ENCODE measurements at places on chromosomes 16 and 17. TPM values are rescaled to one million over a fixed set of nuclear protein-coding genes. Genes with fewer than 3 reads are reported as not detected.

Gene GLTPD2
- total RNA-seq = not detected

Gene C17orf67
- total RNA-seq = 1.5 TPM

Gene VWA3A
- 5.4 TPM for total RNA-seq

Gene CD19
- total RNA-seq = not detected

DNA sequence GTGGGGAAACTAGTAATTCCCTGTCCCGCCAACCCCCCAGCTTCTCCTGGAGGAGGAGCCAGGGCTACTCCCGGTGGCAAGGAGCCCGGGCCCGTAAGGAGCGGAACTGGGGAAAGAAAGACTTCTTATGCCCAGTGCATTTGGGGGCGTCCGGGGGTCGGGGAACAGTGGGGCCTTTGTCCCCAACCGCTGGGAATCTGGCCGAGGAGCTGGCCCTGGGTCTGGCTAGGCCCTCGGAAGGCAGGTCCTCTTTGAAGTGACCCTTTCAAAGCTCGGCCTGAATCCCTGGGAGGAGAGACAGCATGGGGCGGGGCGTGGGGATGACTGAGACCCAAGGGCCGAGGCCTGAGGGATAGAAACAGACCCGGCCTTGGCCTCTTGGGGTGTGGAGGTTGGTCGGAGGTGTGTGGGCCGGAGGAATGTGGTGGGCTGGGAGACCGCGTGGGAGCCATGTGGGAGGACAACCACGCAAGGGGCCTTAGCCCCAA lies 6.0 kb downstream of the ARHGAP23 start:
- DNase-seq = no peak

- DNase-seq = no peak
These were observed 9.6 kb downstream of the CANT1 start for GRCh38 chr17:78999947-79000395.

DNA sequence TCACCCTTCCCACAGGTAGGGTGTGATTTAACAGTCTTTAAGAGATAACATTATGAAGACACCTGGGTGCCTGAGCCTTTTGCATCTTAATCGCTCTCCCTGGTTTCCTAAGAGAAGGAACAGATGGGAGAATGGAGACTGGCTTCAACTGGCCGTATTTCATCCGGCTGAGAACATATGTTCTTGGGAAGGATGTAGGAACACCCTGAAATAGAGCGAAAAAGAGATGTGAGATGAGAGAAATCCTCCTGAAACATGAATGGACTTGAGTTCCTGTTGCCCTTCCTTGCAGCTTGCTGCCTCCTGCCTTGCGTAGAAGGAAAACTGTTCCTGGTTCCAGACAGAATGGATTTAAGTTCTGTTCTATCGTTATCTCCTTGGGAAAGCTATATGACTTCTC lies 385.4 kb upstream of the RBFOX1 start:
- peak; percentile 81 for DNase-seq

DNA sequence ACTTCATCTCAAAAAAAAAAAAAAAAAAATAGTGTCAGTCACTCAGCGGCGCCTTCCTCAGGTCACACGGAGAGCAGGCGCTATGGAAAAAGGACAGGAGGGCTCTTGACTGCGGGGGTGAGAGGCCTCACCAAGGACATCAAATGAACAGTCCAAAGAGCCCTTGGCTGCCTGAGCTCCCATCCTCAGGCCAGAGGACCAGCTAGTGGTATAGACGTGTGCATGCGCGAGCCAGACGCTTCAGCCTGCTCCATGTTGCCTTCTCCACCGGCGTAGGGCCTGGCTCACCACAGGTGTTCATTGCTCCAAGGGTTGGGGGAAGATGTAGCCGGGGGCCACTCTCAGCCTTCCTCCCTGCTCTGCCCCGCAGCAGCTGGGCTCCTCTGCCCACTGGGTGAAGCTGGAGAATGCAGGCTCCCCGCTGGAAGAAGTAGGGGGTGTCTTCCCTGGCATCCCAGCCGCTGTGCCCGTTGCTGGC lies 65.8 kb upstream of the PLCG2 start:
- DNase-seq = no peak

GRCh38 chr16:84737192-84738011 lies 37.6 kb downstream of the USP10 start:
- DNase-seq = peak; percentile 68

DNA sequence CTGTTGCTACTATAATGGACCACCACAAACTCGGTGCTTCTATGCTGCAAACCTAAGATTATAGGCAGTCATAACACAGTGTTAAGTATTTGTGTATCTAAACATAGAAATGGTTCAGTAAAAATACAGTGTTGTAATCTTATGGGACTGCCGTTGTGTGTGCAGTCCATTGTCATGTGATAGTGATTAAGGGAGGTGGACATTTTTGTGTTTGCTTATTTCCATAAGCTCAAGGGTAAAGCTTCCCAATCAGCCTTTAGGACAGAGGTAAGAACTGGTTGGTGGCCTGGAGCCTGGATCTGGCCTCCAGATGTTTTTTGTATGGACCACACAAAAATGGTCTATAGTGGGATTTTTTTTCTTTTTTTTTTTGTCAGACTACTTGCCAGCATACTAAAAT lies 29.9 kb downstream of the WWOX start:
- DNase-seq = no peak

- DNase-seq = no peak
These were observed 30.7 kb downstream of the GNAO1 start for GRCh38 chr16:56221995-56222394.

DNA sequence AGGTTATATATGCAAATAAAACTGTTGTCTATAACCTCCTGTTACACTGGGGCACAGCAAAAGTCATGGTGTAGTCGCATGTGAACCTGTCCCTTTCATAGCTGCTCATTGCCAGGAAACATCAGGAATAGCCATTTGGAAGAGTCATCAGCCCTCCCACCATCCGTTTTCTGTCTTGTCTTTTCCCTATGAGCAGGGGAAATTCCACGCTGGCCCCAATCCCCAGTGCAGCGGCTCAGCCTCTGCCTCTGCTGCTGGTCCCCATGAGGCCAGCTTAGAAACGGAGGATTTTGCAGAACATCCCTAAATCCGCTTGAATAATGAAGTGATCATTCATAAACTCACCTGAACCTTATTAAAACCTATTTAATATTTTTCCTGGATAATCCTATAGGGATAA lies 10.5 kb downstream of the MAPT start:
- no peak for DNase-seq

DNA sequence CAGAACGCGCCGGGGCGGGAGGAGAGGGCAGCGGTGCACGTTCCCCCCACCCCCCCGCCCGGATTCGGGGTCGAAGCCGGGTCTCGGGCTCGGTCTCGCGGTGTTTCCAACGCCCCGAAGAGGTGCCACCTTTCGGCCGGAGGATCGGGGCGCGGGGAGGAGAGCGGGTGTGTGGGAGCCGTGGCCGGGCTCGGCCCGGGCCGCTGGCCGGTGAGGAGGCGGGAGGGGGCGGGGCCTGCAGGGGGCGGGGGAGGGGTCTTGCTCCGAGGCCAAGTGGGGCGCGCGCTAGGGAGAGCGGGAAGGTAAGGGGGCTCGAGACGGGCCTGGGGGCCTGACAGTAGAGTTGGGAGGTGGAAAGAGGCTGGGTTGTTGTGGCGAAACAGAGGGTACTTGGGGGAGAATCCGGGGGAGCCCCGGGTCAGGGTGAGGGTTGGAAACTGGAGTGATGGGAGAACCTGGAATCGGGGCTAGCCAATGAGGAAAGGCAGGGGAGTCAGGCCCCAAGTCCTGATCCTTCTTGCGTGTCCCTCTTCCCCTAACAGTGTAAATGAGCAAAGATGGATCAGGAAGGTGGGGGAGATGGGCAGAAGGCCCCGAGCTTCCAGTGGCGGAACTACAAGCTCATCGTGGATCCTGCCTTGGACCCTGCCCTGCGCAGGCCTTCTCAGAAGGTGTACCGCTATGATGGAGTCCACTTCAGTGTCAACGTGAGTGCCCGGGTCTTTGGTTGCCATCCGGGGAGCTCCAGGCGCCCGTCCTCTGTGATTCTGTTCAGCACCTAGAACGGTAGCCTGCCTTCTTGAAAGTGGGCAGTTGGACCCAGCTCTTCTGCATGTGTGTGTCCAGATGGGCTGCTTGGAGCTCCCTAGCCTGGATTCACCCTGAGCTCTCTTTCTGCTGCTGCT lies 873 bp downstream of the SETD1A start:
- DNase-seq = no peak

- no peak for DNase-seq
These were observed 92.1 kb downstream of the CACNG1 start for GRCh38 chr17:67136191-67137025.

All from cerebellum (tissue), 4 donors.